ENCODE measurements at places on chromosomes 4 and X.

GRCh38 chr4:185730849-185731608 is 81.0 kb downstream of the SORBS2 start:
- DNase-seq: no peak

- DNase-seq: no peak
Measured at GRCh38 chr4:155818639-155819038, 47.4 kb downstream of the ASIC5 start.

GRCh38 chr4:8012517-8012916 is 72.9 kb upstream of the AFAP1 start:
- DNase-seq: no peak

DNA sequence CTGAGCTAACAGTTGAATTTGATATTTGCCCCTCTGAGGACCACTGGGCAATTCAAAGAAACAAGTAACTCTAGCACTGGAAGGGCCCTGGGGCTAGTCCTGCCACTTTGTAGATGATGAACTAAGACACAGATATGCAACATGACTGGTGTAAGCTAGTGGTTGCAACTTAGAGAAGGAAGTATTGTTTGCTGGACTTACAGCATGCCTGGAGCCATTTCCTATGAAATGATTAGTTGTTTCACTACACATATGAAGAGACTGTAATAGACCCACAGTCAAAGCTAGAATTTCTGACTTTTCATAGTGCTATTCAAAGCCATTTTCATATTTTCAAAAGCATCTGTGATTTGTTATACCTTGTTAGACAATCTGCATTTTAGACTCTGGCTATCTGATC is 96.2 kb downstream of the TSPAN7 start:
- no peak for DNase-seq

DNA sequence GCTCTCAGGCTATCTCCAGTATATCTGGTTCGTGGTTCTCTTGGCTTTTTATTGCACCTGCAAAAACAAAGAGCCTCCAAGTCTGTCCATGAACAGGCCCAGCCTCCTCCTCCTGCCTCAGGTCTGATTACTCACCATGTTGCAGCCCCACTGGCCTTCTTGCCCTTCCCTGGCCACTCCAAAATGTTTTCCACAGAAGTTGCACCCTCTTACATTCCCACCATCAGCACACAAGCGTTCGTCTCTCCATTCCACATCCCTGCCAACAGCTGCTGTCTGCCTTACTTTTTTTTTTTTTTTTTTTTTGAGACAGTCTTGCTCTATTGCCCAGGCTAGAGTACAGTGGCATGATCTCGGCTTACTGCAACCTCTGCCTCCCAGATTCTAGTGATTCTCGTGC is 86.7 kb downstream of the RFC1 start:
- no peak for DNase-seq

DNA sequence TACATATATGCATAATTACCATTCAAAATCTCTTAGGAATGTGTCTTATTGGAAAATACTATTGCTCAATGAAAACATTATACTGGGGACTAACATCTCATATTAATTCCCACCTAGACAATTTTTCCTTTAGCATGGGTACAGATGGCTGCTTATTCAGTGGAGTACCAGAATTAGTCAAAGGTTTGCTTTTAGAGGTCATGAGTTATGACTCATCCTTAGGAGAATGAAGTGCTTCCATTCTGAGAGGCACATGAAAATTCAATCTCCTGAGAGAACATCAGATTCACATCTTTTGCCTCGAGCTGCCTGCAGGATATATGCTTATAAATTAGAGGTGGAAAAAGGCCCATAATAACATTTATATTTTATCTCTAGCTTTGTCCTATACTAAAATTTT is 378.0 kb upstream of the DMD start:
- DNase-seq: no peak

All from tibial nerve (tissue), 4 donors.